GM18507 (cell line): ENCODE measurements at places on chromosomes 12 and 14.

DNA sequence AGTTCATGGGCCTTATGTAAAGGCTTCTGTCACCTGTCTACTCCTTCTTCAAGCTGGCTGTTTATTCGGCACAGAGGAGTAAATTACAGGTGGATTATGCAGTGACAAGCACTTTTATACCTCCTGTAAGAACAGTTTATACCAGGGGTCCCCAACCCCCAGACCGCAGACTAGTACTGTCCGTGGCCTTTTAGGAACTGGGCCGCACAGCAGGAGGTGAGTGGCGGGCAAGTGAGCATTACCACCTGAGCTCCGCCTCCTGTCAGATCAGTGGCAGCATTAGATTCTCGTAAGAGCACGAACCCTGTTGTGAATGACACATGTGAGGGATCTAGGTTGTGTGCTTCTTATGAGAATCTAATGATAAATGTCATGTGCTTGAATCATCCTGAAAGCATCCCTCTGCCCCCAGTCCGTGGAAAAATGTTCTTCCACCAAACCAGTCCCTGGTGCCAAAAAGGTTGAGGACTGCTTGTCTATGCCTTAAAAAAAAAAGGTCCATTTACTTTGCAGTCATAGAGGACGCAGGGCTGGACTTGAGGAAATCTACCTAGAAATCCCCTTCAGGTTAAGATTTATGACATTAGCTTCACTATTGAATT is 78.8 kb downstream of the ETV6 start:
- DNase-seq: no peak

- no peak for DNase-seq
These were observed 216.7 kb downstream of the NUAK1 start for GRCh38 chr12:105921872-105922669.

- DNase-seq: no peak
These were observed 50.5 kb downstream of the CRY1 start for GRCh38 chr12:107042801-107043200.

DNA sequence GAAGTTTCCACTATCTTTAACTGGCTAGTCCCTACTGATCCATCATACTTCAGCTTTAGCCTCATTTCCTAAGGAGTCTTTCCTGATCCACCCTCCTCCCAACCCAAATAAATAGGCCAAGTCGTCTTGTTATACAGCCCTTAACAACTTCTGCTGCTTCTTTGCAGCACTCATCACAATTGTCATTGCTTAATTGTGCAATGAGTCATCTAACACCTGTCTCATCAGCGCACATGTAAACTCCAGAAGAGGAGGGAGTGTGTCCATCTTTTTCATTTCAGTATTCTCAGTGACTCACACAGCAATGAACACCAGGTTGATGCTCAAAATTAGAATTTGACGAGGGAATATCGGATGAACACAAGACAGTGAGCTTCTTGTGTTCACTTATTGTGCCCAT is 87.3 kb downstream of the SUDS3 start:
- DNase-seq: no peak

GRCh38 chr12:21190016-21190415 is 59.0 kb downstream of the SLCO1B1 start:
- DNase-seq: no peak

DNA sequence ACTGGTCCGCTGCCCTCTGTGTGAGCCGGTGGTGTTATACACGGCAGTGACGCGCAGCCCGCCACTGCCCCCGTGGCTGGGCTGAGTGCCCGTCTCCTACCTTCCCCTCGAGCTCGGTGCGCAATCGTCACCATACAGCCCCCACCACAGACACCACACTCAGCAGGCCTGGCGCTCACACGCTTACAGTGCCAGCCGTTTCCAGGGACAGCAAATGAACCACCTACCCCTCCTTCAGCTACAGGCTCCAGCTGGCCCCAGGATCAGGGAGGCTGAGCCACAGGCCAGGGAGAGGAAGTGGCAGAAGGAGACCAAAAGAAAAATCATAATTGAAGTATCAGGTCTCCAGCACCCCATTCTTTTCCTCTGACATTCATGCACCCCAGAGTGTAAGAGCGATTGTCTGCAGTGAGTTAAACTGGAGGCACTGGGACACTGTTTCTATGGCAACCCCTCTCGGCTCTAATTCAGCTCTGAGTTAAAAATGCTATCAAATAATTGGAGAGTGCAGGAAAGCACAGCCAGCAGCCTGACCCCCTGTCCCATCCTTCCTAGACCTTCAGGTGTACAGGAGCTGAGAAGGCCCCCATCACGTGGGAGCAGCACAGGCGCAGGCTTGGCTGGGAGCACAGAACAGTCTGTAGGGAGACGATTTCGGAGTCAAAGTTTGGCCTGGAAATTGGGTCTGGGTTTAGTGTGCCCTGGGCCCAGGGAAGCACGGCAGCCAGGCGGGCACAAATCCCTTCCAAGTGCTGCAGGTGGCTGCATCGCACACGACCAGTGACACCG is 18.0 kb downstream of the LRTM2 start:
- DNase-seq: no peak

GRCh38 chr12:130158754-130159059 is 3.6 kb upstream of the FZD10 start:
- DNase-seq: no peak

GRCh38 chr12:3752096-3752709 is 706 bp downstream of the CRACR2A start:
- peak; percentile 70 for DNase-seq

DNA sequence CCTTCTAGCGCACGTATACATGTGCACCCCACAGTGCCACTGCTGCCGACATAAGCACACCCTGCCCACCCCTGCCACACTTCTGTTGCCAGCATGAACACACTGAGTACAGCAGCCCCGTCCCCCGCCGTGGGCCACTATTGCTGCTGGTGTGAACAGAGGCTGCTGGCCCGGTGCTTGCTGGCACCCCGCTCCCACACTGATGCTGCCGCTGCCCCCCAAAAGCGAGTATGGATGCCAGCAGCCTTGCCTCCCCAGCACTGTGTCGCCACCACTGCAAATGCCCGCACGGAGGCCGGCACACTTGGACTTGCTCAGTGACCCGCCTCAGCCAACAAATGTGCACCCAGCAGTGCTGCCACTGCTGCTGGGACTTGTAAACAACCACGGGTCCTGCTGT is 872.4 kb upstream of the ATXN7L3B start:
- no peak for DNase-seq
